Activated CD4-positive, CD25-positive, alpha-beta regulatory T cell (primary cell): ENCODE measurements at places on chromosomes 13 and 19.

DNA sequence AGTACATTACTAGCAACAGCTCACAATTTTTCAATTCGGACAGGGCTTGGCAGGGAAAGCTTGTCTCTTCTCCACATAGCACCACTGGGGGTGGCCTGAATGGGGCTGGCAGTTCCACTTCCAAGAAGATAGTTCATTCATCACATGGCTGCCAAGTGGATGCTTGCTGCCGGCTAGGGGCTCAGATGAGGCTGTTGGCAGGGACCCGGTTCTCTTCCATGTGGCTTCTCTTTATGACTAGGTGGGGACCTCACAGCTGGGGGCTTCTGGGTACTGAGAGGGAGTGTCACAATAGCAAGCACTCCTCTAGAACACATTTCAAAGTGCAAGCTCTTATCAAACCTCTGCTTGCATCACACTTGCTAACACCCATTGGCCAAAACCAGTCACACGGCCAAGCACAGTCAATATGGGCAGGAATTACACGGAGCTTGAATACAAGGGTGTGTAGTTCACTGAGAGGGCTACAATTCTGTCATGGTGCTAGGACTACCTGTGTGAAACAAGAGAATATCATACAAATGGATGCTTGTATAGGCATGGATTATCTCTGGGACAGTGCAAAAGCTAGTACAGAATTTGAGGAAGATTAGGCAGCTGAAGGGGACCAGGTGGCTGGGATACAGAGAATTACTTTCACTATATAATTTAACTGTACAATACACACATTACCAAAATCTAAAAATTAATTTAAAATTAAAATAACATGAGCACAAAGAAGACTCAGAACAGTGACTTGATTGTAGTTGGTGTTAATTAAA, 32.3 kb downstream of the ATP7B start:
- no peak for DNase-seq

DNA sequence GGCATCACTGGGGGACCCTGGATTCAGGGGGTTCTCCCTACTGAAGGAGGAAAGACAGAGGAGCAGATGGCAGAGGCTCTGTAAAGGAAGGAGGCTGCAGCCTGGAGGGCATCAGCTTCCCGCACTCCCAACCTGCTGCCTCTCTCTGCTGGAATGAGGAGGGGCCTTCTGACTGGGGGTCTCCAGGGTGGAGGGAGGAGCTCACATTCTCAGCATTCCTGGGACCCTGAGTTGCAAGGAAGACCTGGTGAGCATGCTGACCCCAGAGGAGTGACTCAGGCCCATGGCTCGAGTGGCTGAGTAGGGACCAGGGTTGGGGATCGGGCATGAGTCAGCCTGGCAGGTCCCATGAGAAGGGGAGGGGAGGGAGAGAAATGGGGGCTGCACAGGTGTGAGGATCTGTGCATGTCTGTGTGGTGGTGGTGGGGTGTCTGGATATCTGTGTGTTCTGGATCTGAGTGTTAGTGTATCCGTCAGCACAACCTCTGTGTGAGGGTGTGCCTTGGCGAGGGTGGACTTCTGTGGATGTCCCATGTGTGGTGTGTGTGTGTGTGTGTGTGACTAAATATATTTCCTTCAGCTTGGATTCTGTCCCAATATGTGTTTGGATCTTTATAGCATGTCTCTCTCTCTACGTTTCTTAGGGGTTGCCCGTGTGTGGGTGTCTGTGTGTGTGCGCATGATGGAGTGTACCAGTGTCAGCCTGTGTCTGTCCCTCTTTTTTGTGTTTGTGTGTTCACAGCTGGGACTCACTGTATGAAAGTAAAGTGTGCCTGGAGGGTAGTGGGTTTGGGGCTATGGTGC, 4.6 kb downstream of the AXL start:
- no peak for DNase-seq

GRCh38 chr13:50866817-50867636, 23.5 kb upstream of the DLEU7 start:
- DNase-seq, result no peak

DNA sequence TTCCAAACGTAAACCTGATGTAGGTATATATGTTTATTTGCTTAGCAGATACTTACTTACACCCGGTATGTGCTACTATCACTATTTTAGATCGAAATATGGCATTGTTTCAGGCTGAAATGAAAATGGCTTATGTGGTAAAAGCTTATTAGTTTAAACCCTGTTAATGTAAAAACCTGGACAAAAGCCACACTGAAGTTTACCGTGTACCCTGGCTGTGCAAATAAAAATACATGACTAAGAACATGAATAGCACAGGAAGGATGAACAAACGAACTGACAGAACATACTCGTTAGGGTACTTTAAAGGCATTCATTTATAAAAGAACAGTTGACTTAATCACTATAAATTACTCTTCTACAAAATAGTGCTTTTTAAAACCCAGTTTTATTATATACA, 6.6 kb downstream of the CLDN10 start:
- DNase-seq, result no peak

- no peak for DNase-seq
Measured at GRCh38 chr13:61170856-61171255, 244.8 kb downstream of the PCDH20 start.

- no peak for DNase-seq
Measured at GRCh38 chr13:33235564-33235963, 50.0 kb downstream of the STARD13 start.

DNA sequence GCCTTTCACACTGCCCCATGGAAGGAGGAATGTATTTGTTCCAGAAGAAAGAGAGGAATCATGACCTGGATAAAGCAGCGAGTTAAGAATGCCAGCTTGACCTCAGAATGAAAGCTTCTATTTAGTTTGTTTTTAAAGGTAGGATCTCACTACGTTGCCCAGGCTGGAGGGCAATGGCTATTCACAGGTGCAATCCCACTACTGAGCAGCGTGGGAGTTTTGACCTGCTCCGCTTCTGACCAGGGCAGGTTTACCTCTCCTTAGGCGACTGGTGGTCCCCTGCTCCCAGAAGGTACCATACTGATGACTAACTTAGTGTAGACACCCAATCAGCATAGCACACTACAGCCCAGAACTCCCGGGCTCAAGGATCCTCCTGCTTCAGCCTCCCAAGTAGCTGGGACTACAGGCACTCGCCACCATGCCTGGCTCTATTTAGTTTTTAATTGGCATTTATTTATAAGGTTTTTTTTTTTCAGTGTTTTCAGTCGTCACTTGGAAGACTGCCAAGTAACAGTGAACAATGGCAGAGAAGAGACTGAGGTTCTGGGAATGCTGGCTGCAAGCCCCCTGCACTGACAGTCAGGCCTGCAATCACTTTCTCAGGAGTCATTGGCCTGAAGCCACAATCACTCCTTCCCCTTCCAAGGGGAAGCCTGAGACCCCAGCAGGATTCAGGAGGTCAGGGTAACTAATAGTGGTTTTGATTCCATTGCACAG, 73.1 kb downstream of the EPS15L1 start:
- DNase-seq, result no peak

GRCh38 chr19:41691268-41691970, 3.3 kb upstream of the CEACAM7 start:
- no peak for DNase-seq

GRCh38 chr13:22569811-22570210, 611.0 kb upstream of the SGCG start:
- no peak for DNase-seq

DNA sequence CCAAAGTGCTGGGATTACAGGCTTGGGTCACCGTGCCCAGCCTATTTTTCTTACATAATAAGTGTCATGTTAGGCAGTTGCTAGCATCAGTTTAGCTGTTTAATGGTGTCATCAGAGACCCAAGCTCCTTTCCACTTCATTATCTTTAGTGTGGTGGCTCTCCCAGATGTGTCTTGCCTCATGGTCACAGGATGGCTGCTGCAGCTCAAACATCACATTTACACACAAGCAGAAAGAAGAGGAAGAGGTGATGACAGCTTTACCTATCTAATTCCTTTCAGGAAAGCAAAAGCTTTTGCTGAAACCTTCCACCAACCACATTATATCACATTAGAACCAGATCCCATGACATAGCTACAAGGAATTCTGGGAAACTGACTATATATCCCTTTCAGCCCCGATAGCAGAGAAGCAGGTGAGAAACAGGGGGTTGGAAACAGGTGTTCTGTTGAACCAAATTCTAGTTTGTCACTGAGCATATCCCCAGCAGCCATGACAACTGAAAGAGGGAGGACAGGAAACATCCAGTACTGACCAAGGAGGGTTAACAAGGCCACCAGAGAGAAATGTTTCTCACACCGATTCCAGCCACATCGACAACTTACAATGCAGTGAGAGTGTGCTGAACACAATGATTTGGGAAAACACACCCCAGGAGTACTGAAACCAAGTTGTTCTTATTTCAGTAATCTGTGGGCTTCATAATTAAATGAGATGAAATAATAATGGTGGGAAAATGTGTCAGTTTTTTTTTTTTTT, 617.0 kb downstream of the UQCRFS1 start:
- no peak for DNase-seq
